RKO (cell line): ENCODE measurements at places on chromosomes 6 and 20.

DNA sequence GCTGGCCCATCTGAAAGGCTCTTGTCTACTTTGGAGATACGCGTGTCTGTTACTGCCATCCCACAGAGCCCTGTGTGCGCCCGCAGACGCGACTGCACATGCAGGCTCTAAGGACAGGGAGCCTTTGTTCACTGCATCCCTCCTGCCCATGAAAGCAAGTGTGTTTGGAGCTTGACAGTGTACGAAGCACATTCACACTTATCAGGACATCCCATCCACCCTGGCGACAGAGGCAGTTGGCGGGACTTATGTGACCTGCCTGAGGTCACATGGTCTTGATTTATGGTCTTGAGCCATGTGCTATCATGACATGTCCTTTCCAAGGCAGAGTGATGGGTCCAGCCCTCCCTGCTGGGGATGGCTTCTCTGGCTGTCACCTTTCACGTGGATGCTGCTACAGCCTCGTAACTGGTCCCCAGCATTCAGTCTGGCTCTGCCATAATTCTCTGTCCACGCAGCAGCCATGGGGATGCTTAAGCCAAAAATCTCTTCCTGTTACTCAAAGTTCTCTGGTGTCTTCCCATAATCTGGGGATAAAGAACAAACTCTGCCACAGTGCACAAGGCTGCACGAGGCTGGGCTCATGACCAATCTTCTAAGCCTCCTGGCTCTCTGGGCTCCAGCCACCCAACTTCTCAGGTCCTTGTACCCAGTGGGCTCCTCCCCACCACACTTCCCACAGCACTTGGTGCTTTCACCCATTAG, 36.3 kb upstream of the FAM83D start:
- DNase-seq = no peak

- peak; percentile 73 for DNase-seq
Measured at GRCh38 chr6:36443471-36444428, 950 bp downstream of the KCTD20 start.

DNA sequence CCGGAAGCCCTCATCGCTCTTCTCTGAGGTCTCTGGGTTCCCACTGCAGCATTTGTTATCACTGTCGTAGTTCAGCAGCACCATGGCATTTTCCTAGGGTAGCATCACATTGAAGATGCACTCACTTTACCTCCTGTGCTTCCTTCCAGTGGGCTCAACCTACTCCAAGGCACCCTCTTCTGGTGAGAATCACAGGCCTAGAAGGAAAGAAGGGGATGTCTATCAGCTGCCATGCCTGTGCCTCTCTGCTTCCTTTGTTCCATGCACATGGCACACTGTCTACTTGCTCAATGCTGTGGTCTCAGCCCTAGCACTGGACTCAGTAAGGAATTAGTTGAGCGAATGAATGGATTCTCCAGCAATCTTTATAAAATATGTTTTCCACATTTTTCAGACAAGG, 22.6 kb downstream of the CST4 start:
- no peak for DNase-seq

- no peak for DNase-seq
Measured at GRCh38 chr6:70456735-70457134, 43.4 kb downstream of the FAM135A start.

DNA sequence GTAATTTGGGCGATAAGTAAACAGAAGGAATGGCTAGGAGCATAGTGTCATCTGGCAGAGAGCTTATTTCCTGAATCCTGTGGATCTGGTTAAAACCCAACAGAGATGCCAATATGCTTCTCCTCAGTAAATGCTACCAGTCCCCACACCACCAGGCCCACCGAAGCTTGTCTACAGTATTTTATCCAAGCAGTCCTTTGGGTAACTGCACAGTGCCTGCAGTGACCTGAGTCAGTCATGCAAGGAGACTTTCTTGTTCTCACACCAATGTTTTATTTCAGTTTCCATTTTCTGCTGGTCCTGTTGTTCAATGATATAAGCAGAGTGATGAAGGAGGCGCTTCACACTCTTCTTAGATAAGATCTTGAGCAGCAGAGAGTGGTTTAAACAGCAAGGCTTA, 326.3 kb downstream of the RIMS1 start:
- no peak for DNase-seq

DNA sequence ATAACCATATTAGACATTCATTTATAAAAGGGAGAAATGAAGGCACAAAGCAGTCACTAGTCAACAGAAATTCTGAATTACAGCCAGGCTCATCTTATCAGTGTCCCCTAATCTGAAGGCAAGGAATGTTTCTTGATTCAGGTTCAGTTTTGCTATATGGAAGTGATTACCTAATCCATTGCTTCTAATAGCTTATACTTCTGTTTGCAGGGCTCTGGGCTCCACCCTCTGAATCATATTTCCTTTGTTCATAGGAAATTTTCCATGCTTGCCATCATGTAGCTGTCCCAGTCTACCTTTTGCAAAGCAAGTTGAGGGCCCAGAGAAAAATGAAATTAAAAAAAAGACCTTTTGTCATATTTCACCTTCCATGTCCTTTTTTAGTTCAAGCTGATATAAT, 96.0 kb downstream of the LCA5 start:
- DNase-seq = no peak
